Mesangial cell (primary cell): ENCODE measurements at places on chromosomes 12 and 14. TPM values are rescaled to one million over a fixed set of nuclear protein-coding genes. Genes with fewer than 3 reads are reported as not detected.

The RPS6KA5 gene
- total RNA-seq: 1.6 and 3.3 TPM in 2 replicates

The FSCB gene
- 0.25 TPM in 1 of 2 replicates, not detected in the other for total RNA-seq

The VASH1 gene
- total RNA-seq: 3.7 and 20.4 TPM in 2 replicates

The SLC16A7 gene
- total RNA-seq: 9.9 and 14.5 TPM in 2 replicates

The HOXC9 gene
- 12.1 and 21.0 TPM in 2 replicates for total RNA-seq

The WNT1 gene
- total RNA-seq: not detected in 2 replicates

The FZD10 gene
- total RNA-seq: 0.49 and 0.51 TPM in 2 replicates

The KNTC1 gene
- total RNA-seq: 5.2 and 35.5 TPM in 2 replicates

The KRT85 gene
- not detected in 2 replicates for total RNA-seq

The RAB35 gene
- total RNA-seq: 26.2 and 31.4 TPM in 2 replicates

The ARMH4 gene
- 10.3 and 15.8 TPM in 2 replicates for total RNA-seq

The BTBD7 gene
- 12.4 and 21.7 TPM in 2 replicates for total RNA-seq

The PZP gene
- total RNA-seq: not detected in 2 replicates

The GPR135 gene
- 1.1 and 2.8 TPM in 2 replicates for total RNA-seq

The MYF5 gene
- 0.16 TPM in 1 of 2 replicates, not detected in the other for total RNA-seq

The EPYC gene
- 0.13 TPM in 1 of 2 replicates, not detected in the other for total RNA-seq

The VPS33A gene
- total RNA-seq: 15.0 and 15.3 TPM in 2 replicates

The MANSC4 gene
- total RNA-seq: not detected in 2 replicates

The OTOGL gene
- total RNA-seq: under 0.01 TPM in 1 of 2 replicates, not detected in the other

The ASIC1 gene
- total RNA-seq: 2.6 and 4.8 TPM in 2 replicates

The INTS13 gene
- 11.8 and 22.7 TPM in 2 replicates for total RNA-seq

The KLRB1 gene
- not detected in 2 replicates for total RNA-seq

The TIGAR gene
- 5.6 and 6.5 TPM in 2 replicates for total RNA-seq

The PTMS gene
- 115 and 146 TPM in 2 replicates for total RNA-seq

The NKX2-1 gene
- not detected in 2 replicates for total RNA-seq

The SDR9C7 gene
- not detected in 2 replicates for total RNA-seq

The TMEM116 gene
- 3.1 and 5.5 TPM in 2 replicates for total RNA-seq

The GPR137C gene
- total RNA-seq: 1.3 and 1.6 TPM in 2 replicates

The TMEM30B gene
- 1.0 TPM in 1 of 2 replicates, not detected in the other for total RNA-seq

The TOMM20L gene
- total RNA-seq: not detected in 2 replicates

The SIRT4 gene
- 0.49 and 0.89 TPM in 2 replicates for total RNA-seq

The KRT83 gene
- total RNA-seq: not detected in 2 replicates

The CYP27B1 gene
- 0.65 and 2.3 TPM in 2 replicates for total RNA-seq

The CSRP2 gene
- 12.7 and 44.8 TPM in 2 replicates for total RNA-seq
